A172 (cell line): ENCODE measurements at places on chromosomes 4 and X. TPM values are rescaled to one million over a fixed set of nuclear protein-coding genes. Genes with fewer than 3 reads are reported as not detected.

- peak; percentile 13 for DNase-seq
Observed at GRCh38 chrX:49919617-49920016, 2.8 kb upstream of the CLCN5 start.

VSIG4 gene
- not detected in 2 replicates for total RNA-seq

- DNase-seq = no peak
Observed at GRCh38 chr4:146795711-146796110, 150.0 kb downstream of the TTC29 start.

- DNase-seq = no peak
Observed at GRCh38 chr4:153488006-153488891, 22.1 kb downstream of the TMEM131L start.

CCNQ gene
- 74.2 and 87.9 TPM in 2 replicates for total RNA-seq

DNA sequence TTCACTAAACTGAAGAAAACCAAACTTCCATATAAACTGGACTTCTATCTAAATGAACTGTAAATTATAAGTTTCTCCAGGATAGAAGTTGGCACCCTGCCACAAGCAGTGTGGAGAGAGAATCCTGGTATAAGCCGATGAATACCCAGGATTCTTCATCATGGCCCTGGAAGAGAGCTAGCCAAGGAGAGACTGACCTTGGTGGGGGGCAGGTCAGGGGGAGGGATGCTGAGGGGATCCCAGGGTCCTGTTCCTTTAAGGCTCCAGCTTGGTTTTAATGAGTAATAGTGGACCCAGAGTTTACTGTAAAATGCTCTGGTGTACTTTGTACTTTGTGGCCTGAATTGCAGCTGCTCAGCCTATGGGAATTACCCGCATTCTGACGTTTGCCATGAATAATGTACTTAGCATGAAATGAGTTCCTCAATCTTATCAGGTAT lies 16.9 kb downstream of the RASSF6 start:
- peak; percentile 54 for DNase-seq

- DNase-seq = no peak
Observed at GRCh38 chr4:3353752-3354454, 61.1 kb downstream of the RGS12 start.

HEPH gene
- not detected in 2 replicates for total RNA-seq
